Dermis blood vessel endothelial cell (primary cell): ENCODE measurements at places on chromosomes 5 and 9. TPM values are rescaled to one million over a fixed set of nuclear protein-coding genes. Genes with fewer than 3 reads are reported as not detected.

C5orf58 gene
- not detected in 2 replicates for total RNA-seq

SPINK6 gene
- total RNA-seq: not detected in 2 replicates

EFNA5 gene
- total RNA-seq: 36.1 and 77.0 TPM in 2 replicates

DCTN4 gene
- total RNA-seq: 33.7 and 48.0 TPM in 2 replicates

ANXA2R gene
- 7.7 and 7.8 TPM in 2 replicates for total RNA-seq

CDH6 gene
- 0.56 and 1.5 TPM in 2 replicates for total RNA-seq

STKLD1 gene
- 0.47 and 1.2 TPM in 2 replicates for total RNA-seq
